ENCODE measurements at places on chromosomes 2 and 18.

- no peak for DNase-seq
Measured at GRCh38 chr2:151672277-151672676, 62.0 kb downstream of the NEB start.

DNA sequence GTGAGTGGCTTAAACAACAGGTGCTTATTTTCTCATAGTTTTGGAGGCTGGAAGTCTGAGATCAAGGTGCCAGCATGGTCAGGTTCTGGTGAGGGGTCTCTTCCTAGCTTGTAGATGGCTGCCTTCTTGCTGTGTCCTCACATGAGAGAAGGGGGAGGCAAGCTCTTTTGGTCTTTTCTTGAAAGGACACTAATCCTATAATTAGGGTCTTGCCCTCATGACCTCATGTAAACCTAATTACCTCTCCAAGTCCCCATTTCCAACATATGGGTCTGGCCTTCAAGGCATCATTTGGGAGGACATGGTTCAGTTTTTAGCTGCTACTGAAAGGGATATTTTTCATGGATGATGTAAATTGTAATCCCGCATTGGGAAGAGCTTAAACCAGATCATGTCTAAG lies 18.0 kb downstream of the RBM44 start:
- DNase-seq: no peak

- DNase-seq: no peak
Measured at GRCh38 chr2:112916625-112917247, 5.8 kb downstream of the IL37 start.

GRCh38 chr2:120515759-120516678 lies 170.1 kb downstream of the INHBB start:
- no peak for DNase-seq

DNA sequence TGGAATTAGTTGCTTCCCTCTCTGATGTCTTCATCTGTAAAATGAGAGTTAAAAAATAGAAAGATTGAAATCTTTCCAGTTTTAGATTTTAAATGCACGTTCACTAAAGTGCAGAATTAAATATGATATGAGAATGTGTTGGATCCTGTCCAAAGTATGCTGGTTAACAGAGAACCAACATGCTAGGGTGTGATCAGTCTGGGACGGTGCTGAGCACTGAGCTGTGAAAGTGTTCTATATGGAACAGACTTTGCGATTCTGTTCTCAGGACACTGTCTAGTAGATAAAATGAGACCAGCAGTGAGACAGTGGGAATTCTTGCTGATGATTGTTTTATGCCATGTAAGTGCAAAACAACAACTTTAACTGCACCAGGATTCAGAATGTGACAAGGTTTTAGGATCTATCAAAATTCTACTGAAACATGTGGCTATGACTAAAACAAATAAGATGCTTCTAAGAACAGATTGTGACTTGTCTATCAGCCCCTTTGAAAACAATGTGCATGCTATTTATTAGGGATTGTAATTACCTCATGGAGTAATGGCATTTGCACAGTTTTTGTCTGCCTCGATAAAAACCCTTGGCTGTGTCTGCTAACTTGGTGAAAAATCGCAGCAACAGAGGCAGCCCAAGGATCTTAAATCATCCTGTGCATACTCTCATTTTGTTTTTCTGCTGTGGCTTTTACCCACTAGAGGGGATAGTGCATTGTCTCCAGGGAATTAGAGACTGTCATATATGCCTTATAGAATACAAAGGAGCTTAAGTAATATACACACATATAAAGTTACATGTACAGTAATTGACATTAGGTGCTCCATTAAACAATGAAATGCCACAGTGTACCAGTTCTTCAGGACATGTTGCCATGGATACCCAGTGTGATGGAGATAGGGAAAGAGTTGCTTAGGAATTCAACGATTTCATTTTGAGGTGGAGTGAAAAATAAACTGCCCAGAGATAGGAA lies 55.1 kb downstream of the MAP3K20 start:
- no peak for DNase-seq

- no peak for DNase-seq
Measured at GRCh38 chr2:204177251-204177976, 240.9 kb downstream of the ICOS start.

DNA sequence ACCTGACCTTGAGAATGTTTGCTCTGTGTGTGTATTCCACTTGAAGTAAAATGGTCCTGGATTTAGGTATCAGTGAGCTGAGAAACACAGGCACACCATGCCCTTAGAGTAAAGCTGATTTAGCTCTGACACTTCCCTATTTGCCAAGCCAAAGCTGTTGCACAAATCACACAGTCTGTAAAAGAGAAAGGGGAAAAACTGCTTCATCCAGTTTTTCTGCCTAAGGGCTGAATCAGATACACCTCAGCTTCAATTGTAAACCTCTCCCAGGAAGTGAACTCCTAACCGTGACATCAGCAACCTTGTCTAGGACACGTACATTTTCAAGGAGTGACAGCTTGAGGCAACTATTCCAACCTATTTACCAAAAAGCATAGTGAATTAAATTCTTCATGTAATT lies 150.4 kb downstream of the NR4A2 start:
- no peak for DNase-seq

DNA sequence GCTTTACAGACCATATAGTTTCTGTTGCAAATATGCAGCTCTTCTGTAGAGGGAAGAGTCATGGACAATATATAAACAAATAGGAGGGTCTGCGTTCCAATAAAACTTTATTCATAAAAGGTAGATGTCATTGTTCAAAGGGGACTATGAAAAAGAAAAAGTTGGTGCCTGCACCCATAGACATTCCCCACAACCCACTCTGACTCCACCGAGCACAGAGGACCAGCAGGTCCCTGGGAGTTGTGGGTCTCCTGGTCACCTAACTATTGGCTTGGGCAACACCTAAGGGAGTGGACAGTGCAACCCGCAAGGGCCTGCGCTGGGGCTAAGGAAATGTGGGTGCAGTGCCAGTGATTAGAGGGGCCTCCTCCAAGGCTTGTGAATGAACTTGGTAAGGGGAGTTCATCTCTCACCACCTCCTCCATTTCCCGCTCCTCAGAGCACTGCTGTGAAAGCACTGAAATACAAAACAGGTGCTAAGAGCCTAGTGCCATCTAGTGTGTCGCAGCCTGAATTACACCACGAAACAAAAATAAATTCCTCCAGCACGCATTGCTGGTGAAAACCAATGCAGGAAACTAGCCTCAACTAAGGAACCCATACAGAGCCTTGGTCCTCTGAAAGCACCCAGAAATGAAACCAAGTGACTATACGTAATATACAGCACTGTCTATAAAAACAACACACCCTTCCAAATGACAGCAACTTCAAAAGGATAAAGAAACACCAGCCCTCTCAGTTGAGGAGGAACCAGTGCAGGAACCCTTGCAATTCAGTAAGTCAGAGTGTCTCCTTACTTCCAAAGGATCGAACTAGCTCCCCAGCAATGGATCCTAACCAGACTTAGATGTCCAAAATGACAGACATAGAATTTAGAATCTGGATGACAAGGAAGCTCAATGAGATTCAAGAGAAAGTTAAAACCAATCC lies 166.6 kb downstream of the RNF144A start:
- no peak for DNase-seq

DNA sequence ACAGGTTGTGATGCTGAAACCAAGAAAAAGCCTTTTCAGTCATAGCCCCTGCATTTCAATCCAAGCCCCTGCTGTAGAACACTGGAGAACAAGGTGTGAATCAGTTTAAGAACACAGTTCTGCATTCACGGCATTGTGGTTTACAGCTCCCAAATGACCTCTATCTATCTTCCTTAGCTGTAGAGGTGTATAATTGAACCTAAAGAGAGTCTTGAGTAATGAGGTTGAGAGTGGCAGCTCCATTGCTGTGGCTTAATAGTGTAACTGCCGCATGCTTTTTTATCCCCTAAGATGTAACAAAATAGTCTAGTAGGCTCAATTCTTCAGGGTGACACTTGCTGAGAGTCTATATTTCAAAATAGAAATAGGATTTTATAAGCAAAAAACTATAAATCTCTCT lies 121.3 kb upstream of the EPHA4 start:
- DNase-seq: no peak

DNA sequence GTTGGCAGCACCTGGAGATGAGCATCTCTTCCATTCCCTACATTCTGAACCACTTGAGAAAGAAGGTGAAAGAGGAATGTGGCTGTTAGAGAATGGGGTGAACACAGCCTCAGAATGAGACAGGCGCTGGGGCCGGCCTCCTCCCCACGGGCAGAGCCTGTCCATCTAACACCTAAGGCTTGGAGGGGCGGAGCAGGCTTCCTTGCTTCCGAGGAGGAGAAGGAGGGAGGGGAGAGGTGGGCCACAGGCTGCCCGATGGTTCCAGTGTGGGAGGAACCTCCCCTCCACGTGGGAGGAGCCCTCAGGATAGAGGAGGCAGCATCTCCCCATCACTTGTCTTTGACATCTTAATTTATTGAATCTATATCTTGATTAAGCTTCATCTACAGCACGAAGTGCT lies 68.6 kb downstream of the CIB4 start:
- DNase-seq: no peak

- no peak for DNase-seq
Measured at GRCh38 chr2:156435396-156435717, 822 bp upstream of the GPD2 start.

GRCh38 chr2:231583982-231584381 lies 8.7 kb upstream of the TEX44 start:
- DNase-seq: no peak
